ENCODE measurements at places on chromosomes 16 and 17.
A peak's percentile ranks its signal among the peaks of the same experiment; 100 is the strongest.

DNA sequence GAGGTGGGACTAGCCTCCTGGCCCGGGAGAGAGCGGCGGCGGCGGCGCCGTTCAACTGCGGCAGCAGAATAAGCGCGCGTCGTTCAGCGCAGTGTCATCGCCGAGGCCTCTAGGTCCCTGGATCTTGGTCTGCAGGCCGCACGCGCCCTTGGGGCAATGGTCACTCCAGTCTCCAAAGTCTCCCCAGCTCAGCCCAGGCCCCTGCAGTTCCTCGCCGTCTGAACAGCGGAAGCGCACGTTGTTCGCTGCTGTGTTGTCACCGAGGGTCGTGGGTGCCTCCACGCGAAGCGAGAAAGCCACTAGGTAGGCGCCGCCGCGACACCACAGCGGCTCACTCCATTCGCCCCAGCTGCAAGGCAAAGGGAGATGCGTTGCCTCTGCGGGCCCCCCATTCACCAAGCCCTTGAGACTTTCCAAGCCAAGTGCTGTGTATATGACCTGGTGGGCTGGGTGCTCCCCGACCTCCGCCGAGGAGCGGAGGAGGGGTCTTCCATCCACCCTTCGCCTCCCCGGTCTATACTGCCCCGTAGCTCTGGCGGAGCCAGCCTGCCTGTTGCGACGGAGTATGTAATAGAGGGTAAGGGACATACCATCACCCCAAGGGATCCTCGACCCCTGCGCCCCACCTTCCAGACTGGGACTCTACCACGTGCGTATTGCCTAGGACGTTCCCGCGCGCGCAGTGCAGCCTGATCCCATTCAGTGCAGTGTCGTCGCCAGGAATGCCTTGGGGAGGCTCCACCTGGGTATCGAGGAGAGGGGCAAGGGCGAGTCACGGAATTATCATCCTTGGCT, 656 bp downstream of the VMO1 start:
- DNase-seq, result no peak

- DNase-seq, result no peak
These were observed 13.1 kb upstream of the DUSP14 start for GRCh38 chr17:37476431-37477120.

DNA sequence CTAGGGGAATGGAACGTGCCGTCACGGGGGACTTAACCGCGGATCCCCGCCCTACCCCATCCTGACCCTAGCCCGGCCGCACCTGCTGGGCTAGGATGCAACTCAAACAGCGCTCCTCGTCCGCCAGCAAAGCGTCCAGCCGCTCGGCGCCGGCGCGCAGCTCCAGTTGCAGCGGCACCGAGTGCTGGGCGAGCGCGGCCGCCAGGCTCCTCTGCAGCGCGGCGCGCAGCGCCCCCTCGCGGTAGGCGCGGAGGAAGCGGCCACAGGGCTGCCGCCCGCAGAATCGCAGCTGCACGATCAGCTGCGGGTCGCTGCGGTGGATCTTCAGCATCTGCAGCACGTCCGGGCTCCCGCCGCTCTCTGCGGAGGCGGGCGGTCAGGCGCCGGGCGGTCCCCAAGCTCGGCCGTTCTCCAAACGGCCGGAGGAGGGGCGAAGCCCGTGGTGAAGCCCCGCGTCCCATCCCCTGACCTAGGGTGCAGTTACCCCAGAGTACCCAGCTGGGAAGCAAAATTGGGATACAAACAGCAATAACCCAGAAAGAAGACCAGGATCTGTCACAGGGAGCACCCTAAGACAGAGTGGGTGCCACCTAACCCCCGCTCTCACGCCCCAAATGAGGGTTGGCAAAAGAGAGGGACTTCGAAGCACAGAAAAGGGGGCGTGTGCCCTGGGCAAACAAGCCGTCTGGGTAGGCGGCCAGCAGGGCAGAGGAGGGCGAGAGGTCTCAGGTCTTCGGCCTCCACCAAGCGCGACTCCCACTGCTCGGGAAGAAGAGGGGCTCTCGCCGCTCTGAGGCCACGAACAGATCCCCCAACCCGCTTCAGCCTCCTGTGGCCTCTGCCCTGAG, 4.2 kb downstream of the TRADD start:
- peak; percentile 74 for DNase-seq

DNA sequence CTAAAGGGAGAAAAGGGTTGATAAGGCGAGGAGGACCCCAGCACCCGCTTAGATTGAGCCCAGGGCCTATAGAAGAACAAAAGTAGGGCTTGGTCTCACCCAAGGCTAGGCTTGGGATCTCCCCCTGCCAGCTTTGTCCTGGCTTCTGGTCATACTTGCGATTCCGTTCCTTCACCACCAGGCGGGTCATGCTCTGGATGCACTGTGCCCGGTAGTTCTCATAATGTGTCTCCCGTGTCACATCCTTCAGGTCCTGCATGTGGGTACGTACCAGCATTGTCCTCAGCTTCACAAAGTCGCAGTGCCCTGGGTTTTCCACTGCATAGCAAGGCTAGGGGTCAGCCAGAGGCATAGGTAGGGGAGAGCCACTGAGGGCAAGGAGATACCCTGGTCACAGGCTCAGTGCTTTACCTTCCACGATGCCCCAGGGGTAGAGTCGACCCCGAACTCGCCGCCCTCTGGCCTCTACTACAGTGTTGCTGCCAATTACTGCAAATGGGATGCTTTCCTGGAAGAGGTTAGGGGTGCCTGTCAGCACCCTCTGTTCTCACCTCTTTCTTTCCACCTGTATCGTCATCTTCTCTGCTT, 6.5 kb upstream of the MTMR4 start:
- DNase-seq, result no peak

DNA sequence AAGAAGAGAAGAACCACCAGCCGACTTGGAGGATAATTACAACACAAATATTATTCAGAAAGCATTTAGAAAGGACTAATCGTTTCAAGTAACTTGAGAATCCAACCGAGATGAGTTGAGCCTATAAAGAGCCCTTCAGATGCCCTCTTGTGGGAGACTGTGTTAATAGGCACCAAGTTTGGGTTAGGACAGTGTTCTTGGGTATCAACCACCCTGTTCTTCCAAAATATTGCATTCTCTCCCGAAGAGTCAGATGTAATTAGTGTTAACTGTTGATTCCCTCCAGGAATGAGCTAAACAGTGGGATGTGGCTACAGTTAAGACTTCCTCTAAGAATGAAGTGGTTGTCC, 87.8 kb upstream of the NOL11 start:
- no peak for DNase-seq

DNA sequence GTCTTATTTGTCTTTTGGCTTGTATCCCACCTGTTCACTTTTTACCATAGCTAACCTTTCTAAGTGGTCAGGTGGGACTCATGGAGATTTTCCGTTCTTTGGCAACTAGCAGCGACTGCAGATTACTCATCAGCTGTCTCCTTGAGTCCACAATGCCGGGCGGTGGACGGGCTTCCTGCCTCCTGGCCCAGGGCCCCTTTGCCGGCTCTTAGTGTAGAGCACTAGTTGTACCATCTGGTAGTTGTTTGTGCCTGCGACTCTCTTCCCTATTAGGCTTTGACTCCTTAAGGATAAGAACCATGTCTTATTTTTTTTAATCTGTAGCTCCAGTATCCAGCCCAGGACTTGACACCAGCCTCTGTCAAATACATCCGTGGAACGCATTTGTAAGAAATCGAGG, 399.9 kb downstream of the WWOX start:
- no peak for DNase-seq

DNA sequence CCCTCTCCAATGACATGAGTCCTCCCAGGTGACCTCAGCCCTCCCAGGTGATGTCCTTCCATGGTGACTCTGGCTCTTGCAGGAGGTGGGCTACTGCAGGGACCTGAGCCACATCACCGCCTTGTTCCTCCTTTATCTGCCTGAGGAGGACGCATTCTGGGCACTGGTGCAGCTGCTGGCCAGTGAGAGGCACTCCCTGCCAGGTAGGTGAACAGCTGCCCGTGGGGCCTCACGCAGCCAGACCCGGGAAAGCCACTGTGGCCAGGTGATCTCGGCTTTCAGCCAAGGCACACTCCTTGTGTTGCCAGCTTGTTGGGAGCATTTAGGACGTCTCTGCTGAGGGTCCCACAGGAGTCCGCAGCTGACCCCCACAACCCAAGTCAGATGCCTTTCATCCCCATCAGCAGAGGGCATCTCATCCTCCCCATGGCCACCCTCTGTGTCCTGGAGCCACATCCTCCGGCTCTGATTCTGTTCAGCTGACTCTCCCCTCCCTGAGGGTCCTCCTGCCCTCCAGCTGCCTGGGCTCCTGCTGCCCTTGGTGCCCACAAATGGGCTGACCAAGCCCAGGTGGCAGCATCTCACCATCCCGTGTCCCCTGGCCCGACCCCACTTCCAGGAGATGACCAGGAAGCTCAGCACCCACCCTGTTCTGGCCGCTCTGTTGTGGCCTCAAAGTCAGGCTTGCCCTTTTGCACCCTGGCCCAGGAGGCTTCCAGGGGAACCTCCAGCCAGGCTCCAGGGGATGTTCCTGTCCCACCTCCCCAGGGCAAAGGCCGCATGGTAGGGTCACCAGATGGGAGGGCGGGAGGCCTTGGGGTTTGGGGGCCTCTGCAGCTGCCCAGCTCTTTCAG, 20.1 kb downstream of the USP6 start:
- DNase-seq, result no peak

DNA sequence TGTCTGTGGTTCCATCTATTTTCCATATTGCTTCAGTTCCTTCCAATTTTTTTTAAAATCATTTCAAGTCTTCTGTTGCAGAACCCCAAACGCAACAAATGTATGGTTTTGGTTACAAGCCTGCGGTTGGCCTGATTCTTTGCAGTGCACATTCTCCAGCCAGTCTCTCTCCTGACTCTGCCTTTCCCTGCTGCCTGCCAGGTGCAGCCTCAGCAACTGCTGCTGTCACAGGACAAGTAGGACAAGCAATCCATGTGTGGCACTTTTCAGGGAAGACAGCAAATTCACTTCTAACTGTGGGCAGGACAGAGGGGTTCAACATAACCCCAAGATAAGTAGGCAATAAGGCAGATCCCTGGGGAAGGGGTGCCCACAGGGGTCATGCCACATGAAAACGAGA, 24.2 kb downstream of the EMP2 start:
- no peak for DNase-seq

GRCh38 chr17:42325026-42325425, 36.7 kb downstream of the STAT5A start:
- no peak for DNase-seq

- no peak for DNase-seq
These were observed 115.9 kb downstream of the ANKRD11 start for GRCh38 chr16:89374393-89374960.

- no peak for DNase-seq
These were observed 29.7 kb upstream of the RMI2 start for GRCh38 chr16:11315510-11315909.

- no peak for DNase-seq
These were observed 2.2 kb upstream of the NUTF2 start for GRCh38 chr16:67844497-67844896.

DNA sequence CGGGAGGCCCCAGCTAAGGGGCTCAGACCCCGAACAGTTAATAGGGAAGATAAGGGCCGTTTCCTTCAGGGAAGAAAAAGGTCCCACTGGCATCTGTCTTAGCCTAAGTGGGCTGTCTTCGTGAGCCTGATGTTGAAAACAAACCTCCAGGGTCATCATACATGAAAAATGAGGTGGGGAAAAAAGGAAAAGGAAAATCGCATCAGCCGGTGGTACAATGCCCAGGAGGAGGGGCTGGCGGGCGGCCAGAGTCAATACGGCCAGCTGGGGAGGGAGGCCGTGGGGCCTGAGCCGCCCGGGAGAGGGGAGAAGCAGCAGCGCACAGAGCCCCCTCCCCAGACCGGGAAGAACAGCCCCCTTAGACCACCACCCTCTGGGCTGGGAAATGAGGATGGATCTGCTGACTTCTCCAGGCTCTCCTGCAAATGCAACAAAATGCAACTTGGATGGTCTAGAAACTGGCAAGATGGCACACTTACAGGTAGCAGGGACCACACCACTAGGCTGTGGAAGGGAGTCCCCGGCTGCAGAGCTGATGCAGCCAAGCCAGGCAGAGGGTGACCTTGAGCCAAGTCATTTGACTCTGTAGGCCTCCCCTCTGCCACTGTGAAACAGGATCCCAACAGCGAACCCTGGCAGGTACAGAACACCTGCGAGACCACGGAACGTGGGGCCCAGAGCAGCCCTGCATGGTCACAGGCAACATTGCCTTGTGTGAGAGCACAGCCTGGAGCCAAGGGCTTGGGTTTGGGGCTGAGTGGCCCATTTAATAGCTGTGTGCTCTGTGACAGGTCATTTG, 448.5 kb downstream of the SOX9 start:
- no peak for DNase-seq

GRCh38 chr17:42193969-42194899, at the start of gene GHDC:
TSS of gene GHDC (minus strand) at chr17:42194494. CDS start at chr17:42193581, 913 bp downstream.
- peak; percentile 75 for DNase-seq

GRCh38 chr17:44909681-44910144, 5.6 kb downstream of the GFAP start:
- DNase-seq, result no peak

GRCh38 chr16:3732171-3732570, 14.8 kb upstream of the TRAP1 start:
- no peak for DNase-seq

GRCh38 chr16:88649924-88650748, 717 bp downstream of the CYBA start:
- DNase-seq, result peak; percentile 18

GRCh38 chr17:8057691-8058114, 18.8 kb downstream of the ALOX15B start:
- peak; percentile 58 for DNase-seq

GRCh38 chr17:74779948-74780400, 3.8 kb upstream of the NAT9 start:
- peak; percentile 42 for DNase-seq

DNA sequence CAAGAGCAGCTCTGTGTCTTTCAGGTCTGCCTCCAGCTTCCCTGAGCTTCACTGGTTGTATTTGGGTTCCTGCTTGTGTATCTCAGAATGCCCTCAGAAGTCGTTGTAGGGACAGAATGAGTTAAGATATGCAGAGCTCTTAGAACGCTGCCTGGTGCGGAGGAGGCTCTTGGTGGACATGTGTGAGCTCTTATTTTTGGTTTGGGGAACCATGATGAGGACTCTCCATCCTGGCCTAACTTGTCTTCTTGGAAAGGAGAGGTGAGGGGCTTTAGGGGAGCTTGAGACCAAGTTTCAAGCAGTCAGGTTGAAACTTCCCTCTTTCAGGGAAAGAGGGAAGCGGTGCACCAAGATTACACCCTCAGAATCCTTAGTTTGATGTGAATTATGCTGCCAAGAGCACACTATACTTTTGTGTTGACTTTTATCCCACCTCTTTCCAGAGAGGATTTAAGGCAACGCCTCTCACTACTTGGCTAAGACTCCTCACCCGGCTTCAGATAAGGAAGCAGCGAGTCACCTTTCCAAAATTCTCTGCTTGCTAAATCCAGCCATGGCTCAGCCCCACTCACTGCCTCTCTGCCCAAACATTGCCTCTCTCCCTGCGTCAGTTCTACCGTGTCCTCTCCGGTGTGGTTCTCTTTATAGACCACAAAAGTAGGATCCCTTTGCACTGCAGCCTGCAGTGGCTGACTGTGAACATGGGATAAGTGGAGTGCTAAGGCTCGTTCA, 12.7 kb downstream of the CDK5RAP3 start:
- no peak for DNase-seq

DNA sequence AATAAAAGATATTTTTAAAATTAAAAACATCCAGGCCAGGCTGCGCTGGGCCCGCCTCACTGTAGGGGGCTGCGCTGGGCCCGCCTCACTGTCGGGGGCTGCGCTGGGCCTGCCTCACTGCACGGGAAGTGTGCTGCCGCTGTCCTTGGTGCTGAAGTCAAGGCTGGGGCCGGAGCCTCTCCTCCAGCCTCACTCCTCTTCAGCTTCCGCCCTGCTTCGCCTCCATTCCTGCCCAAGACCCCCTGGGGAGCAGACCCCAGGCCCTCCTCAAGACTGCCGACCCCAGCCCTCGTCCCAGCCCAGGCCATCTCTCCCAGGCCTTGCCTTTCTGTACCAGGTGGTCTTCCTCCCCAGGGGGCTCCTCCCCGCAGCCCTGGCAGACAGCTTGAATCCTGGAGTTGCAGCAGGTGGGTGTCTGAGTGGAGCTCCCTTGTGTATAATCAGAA, 26.2 kb downstream of the ENDOV start:
- DNase-seq, result peak; percentile 40

All from activated CD4-positive, alpha-beta T cell treated with anti-CD3 and anti-CD28 coated beads for 4 hours (primary cell).